Esophagus mucosa (tissue), 1 donor: ENCODE measurements at places on chromosomes 1 and 21. TPM values are rescaled to one million over a fixed set of nuclear protein-coding genes. Genes with fewer than 3 reads are reported as not detected.

DNA sequence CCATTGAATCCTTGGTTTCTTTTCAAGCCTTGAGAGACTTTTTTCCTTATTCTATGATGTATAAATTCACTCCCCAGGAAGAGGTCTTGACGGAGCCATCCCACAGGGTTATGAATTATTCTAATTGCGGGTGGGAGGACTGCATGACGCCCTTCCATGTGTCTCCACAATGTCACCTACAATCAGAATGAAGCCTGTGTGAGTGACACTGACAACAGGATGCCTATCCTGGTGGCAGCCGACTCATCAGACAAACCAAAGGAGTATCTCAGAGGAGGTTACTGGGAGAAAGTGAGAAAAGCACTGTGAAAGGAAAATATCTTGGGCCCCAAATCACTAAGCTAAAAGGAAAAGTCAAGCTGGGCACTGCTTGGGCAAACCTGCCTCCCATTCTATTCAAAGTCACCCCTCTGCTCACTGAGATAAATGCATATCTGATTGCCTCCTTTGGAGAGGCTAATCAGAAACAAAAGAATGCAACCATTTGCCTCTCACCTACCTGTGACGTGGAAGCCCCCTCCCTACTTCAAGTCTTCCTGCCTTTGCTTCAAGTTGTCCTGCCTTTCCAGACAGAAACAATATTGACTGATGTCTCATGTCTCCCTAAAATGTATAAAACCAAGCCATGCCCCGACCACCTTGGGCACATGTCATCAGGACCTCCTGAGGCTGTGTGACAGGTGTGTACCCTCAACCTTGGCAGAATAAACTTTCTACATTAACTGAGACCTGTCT lies 98.4 kb downstream of the SMYD2 start:
- ATAC-seq = no peak

GRCh38 chr1:205791568-205792180 lies 16.4 kb upstream of the RAB29 start:
- peak; percentile 89 for ATAC-seq

Gene FCRL1
- 1.2 TPM for total RNA-seq

Gene BLACAT1
- total RNA-seq = 2.1 TPM

GRCh38 chr1:59285691-59286090 lies 11.2 kb upstream of the FGGY start:
- no peak for ATAC-seq

- peak; percentile 34 for ATAC-seq
Observed at GRCh38 chr1:203743091-203743571, 21.9 kb upstream of the LAX1 start.

GRCh38 chr1:227544067-227545050 lies 19.0 kb upstream of the ZNF678 start:
- no peak for ATAC-seq

Gene PLA2G5
- total RNA-seq = 0.52 TPM

GRCh38 chr1:184483101-184483683 lies 96.4 kb downstream of the C1orf21 start:
- peak; percentile 74 for ATAC-seq

DNA sequence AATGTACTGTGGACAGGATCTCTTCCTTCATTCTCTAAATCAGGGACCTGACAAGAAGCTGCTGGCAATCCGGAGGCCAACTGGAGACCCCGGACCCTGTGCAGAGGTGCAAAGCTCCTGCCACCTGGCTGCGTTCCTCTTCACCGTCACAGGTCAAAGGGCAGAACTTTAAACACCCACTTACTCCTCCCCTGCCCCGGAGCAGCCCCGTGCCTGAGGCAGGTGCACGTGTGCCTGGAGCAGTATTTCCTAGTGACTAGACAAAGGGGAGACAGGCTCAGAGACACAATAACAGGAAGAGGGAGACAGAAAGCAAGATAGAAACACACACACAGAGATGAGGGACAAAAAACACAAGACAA lies 6.6 kb upstream of the PIGC start:
- ATAC-seq = no peak

DNA sequence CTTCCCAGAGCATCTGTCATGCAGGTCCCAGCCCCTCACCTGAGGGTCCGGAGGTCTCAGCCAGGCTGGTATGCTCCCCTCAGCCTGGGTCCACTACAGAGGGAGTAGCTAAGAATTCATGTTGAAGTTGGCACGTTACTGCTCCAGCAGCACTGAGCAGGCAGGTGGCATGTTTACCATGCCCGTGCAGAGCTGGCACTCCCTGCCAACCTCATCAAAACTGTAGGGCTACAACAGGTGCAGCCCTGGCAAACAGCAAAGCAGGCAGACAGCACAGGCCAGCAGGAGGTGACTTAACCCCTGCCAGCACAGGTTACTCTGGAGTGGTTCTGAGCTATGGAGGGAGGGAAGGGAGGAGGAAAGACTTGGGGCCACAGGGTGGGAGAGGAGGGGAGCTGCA lies 46.4 kb downstream of the NUAK2 start:
- peak; percentile 25 for ATAC-seq

Gene C1orf167
- 0.84 TPM for total RNA-seq

Gene SFN
- total RNA-seq = 2,315 TPM

DNA sequence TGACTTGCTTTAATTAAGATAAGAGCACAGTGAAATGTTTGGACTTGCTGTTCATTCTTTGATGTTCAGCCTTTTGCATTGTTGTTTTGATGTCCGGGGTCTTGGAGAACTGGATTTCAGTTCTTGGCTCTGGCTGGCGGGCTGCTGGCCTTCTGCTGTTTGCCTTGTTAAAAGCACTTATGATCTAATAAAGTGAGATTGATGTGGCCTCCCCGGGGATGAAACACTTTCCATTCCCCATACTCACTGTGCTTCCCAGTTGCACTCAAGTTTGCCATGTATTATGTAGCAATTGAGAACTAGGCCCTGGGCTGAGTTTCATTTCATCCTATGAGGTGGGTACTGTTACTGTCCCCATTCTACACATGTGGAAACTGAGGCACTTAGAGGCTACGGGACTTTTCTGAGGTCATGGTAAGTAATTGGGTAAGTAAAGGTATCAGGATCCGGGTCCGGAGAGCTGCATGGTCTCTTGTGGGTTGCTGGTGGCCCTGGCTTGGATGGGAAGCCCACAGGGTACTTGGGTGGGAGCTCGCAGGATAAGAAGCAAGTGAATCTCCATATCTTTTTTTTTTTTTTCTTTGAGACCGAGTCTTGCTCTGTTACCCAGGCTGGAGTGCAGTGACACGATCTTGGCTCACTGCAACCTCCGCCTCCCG lies 127.7 kb upstream of the ZBTB40 start:
- no peak for ATAC-seq

Gene RIMS3
- total RNA-seq = 2.2 TPM
